Activated naive CD4-positive, alpha-beta T cell treated with anti-CD3 and anti-CD28 coated beads, Interleukin-2, amount 10 ng/mL, durations not matched to agents 5 hours and 36 hours (primary cell): ENCODE measurements at places on chromosomes 7 and 10. TPM values are rescaled to one million over a fixed set of nuclear protein-coding genes. Genes with fewer than 3 reads are reported as not detected.

ZNF485 gene
- total RNA-seq, result 6.0 TPM

C7orf33 gene
- total RNA-seq, result not detected

SSC4D gene
- 0.23 TPM for total RNA-seq

NUTM2E gene
- total RNA-seq, result 0.12 TPM

PPA1 gene
- 168 TPM for total RNA-seq

GBX1 gene
- not detected for total RNA-seq

IFIT3 gene
- total RNA-seq, result 3.6 TPM

MARVELD1 gene
- 3.2 TPM for total RNA-seq

TSPAN33 gene
- total RNA-seq, result 1.4 TPM

SPDYE16 gene
- 0.36 TPM for total RNA-seq

TMEM229A gene
- not detected for total RNA-seq

DUSP5 gene
- 53.7 TPM for total RNA-seq

CARD11 gene
- 133 TPM for total RNA-seq

IL2RA gene
- 203 TPM for total RNA-seq

NRG3 gene
- not detected for total RNA-seq
